ENCODE measurements at places on chromosomes 11 and 22. TPM values are rescaled to one million over a fixed set of nuclear protein-coding genes. Genes with fewer than 3 reads are reported as not detected.
A peak's percentile ranks its signal among the peaks of the same experiment; 100 is the strongest.

GRCh38 chr11:123197711-123198110 lies 2.7 kb upstream of the CLMP start:
- DNase-seq = no peak

DNA sequence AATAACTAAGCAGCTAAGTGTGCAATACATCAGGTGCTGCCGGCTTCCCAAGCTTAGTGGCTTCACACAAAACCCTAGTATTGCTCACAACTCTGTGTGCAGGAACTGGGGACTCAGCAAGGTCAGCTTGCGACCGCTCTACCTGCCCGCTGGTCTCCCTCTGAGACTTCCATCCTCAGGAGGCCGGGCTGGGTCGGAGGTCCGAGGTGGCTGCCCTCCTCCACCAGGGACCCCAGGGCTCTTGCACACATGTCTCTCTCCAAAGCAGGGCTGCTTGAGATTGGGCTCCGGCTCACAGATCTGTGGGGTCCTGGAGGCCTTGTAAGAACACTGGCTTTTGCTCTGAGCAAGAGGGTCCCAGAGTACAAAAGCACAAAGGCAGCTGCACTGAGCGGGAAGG lies 25.4 kb upstream of the FGF19 start:
- DNase-seq = no peak

GRCh38 chr22:42760806-42761565 lies 40.3 kb upstream of the A4GALT start:
- DNase-seq = no peak

GRCh38 chr11:71349627-71350026 lies 97.2 kb upstream of the SHANK2 start:
- no peak for DNase-seq

- no peak for DNase-seq
Observed at GRCh38 chr11:84899134-84899533, 728.0 kb downstream of the DLG2 start.

DNA sequence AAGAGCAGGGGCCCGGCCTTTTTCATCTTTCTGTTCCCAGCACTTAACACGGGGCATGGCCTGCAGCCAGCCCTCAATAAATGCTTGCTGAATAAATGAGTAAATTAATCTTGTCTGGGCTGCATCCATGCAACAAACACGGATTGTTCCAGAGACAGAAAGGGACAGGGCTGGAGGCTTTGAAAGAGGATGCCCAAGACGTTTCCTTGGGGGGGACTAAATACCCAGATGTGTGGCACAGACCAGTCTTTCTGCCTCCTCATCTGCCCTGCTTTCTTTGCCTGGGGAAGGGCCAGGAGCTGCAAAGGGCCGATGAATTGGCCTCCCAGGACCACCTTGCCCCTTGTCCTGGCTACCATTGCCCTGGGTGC lies 40.4 kb downstream of the SHISAL1 start:
- DNase-seq = no peak

- DNase-seq = no peak
Observed at GRCh38 chr11:124625504-124626168, 3.0 kb downstream of the TBRG1 start.

- peak; percentile 73 for DNase-seq
Observed at GRCh38 chr11:62001450-62002191, 34.2 kb upstream of the FTH1 start.

GRCh38 chr22:49415151-49415951 lies 412.3 kb downstream of the BRD1 start:
- DNase-seq = no peak

ACAT1 gene
- total RNA-seq = 124 TPM

EPS8L2 gene
- total RNA-seq = 617 TPM

MYOD1 gene
- not detected for total RNA-seq

NXPE1 gene
- total RNA-seq = not detected

NXPE2 gene
- 0.89 TPM for total RNA-seq

CDHR5 gene
- total RNA-seq = 2.9 TPM

MRPL21 gene
- total RNA-seq = 56.7 TPM

P2RY6 gene
- total RNA-seq = not detected

MRGPRE gene
- total RNA-seq = not detected

YPEL4 gene
- 0.29 TPM for total RNA-seq
